ENCODE measurements at places on chromosomes 6 and 20.

- no peak for DNase-seq
Observed at GRCh38 chr20:5947276-5947675, 3.1 kb downstream of the TRMT6 start.

- DNase-seq, result no peak
Observed at GRCh38 chr6:44117397-44118128, 9.7 kb downstream of the MRPL14 start.

- no peak for DNase-seq
Observed at GRCh38 chr20:40757087-40757486, 68.1 kb upstream of the MAFB start.

- DNase-seq, result no peak
Observed at GRCh38 chr6:106163446-106163965, 77.4 kb downstream of the PRDM1 start.

- no peak for DNase-seq
Observed at GRCh38 chr6:154569156-154569862, 58.8 kb upstream of the CNKSR3 start.

DNA sequence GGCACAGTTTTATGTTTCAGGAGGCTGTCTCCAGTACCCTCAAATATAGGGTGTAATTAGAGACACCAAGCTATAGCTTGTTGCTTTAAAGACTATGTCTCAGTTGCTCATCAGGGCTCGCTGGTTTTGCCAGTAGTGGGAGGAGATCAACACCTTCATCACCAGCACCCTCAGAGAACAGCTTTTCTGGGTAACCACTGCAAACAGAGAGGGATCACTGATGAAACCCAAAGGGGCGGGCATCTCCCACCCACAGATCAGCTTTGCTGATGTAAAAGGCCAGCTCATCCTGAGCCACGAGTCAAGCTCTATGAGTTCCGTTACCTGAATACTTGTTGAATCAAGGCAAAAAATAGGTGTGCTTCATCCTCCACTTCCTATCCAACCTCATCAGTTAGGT lies 187.7 kb downstream of the AIG1 start:
- DNase-seq, result no peak

GRCh38 chr6:129215916-129216520 lies 333.1 kb downstream of the LAMA2 start:
- DNase-seq, result no peak

- DNase-seq, result no peak
Observed at GRCh38 chr6:50288241-50288640, 238.5 kb upstream of the DEFB112 start.

- DNase-seq, result no peak
Observed at GRCh38 chr6:16618962-16619361, 142.3 kb downstream of the ATXN1 start.

DNA sequence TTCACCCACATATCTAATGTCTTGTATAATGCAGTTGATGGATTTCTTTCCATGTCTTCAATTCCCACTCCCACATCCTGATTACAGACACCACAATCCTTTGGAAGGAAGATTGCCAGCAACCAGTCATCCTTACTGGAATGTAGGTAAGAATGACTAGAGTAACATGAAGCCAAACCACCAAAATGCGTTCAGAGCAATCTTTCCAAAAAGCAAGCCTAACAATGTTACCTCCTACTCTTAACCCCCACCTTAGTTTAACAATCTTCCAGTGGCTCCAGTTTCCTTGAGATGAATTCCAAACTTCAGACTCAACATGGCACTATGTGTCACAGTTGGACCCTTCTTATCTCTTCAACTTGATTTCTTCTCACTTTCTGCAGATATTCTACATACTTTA lies 685.6 kb downstream of the DOK5 start:
- DNase-seq, result no peak

GRCh38 chr6:57029213-57029612 lies 17.3 kb upstream of the KIAA1586 start:
- no peak for DNase-seq

DNA sequence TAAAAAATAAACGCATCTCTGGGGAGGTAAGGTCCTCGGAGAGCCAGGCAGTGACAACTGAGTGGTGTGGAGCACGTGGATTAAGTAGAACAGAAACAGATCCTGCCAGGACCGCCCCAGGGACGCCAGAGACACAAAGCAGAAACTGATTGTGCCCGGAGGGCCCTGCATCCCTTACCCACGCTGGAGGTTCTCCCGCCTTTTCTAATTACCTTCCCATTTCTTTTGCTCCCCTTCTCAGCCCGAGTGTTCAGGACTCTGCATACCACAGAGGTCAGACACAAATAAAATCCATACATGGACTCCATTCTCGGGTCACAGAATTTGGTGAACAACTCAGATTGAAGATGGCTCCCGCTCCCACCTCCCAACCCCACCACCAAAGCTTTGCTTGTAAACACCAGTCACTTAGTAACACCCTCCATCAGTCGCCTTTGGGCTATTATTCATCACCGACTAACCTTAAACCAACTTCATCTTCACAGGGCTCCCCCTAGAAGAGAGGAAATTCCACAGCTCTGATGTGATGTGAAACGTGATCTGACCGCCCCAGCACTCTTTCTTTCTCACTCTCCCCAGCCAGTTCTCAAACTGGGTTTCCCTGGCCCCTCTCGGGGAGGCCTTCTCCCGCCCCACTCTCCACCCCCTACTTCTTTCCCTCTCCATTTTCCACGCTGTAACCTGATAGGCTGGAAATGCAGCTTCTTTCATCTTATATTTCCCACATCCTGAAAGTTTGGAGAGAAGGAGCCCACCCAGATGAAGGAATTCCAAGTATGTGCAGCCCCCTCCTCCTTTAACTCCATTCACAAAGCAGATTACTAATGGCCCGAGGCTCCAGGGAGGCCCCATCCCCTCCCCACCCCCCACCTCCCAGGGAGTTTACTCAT lies 32.5 kb upstream of the PIM1 start:
- peak; percentile 76 for DNase-seq

- DNase-seq, result no peak
Observed at GRCh38 chr6:104929353-104929752, 27.6 kb upstream of the LIN28B start.

GRCh38 chr20:51062065-51062464 lies 39.2 kb upstream of the KCNG1 start:
- DNase-seq, result no peak

DNA sequence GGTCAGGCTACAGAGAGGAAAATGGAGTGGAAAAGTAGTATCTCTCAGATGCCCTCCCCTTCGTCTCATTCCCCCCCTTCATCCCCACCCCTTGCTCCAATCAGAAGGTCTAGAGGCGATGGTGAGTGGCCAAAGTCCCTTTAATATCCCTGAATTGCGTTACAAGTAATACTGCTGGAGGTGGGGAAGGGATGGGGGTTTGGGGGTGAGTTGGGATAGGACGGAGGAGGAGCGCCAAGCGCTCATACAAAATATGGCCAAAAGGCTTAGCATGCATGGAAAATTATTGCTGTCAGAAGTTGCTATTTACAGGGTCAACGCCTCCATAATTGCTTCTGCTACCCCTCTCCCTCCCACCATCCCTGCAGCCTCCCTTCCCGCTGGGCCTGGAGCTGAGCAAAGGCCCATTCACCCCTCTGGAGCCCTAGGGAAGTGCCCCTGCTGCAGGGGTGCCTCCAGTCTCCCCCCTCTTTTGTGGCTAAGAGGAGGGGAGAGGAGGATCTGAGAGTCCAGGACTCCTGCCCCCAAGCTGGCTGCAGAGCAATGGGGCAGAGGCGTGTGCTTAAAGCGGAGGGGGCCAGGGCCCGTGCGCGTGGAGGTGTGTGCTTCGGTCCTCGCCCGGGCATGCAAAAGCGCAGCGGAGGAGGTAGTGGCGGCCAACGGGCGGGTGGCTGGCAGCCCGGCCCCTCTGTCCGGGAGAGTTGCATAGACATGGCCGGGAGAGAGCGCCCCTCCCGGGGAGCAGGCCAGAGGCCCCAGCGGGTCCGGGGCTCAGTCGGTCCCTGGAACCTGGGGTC lies 8.7 kb upstream of the SRXN1 start:
- no peak for DNase-seq

DNA sequence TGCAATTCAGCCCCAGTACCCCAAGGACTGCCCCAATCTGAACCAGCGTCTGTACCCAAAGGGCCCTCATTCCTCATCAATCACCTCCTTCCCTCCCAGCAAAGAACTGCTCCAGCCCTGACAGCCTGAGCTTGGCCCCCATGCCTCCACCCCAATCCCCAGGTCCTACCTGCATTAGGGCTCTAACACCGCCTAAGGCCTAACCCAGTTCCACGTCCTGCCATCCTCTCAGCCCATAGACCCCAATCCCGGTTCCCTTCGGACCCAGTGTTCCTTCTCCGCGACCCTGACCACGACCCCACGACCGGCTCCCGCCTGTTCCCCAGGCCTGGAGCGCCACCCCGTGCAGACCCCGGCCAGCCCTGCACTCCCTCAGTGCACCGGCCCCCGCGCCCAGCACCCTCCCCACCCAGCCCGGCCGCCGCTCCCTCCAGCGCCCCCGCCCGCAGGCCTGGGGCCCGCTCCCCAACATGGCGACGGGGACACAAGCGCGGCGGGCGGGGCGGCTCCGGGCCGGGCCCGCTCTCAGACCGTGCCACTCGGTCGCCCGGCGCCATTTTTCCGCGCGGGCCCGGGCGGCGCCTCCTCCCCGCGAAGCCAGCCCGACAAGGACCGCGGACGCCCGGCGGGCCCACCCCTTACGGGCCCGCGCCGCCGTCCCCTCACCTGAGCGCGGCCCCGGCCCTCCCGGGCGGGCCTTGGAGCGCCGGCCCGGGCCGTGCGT lies 483 bp downstream of the NCOA6 start:
- peak; percentile 70 for DNase-seq

GRCh38 chr6:64230530-64230929 lies 594.9 kb downstream of the PHF3 start:
- no peak for DNase-seq

GRCh38 chr20:59084041-59084850 lies 41.7 kb upstream of the PRELID3B start:
- no peak for DNase-seq

DNA sequence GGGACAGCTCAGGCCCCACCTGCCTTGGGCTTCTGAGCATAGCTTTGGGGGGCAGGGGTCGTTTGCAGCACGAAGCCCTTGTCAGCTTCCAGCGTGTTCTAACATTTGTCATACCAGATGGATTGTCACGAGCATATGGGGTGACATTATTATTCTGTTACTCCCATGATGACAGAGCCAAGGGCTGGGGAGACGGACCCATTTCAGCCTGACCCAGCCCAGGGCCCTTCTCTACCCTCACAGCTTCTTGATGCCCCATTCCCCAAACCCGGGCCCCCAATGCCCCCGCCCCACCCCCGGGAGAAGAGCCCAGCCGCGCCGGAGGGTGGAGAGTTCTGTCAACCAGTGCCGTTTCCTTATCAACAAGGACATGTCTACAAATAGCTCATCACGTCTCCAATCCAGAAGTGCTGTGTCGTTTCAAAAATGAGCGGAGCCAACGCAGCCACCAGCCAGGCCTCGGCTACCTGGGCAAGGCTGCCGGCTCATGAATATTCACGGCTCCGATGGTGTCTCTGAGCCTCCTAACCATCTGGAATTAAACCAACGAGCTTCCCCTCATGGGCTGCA lies 9.6 kb upstream of the CHRNA4 start:
- DNase-seq, result no peak

GRCh38 chr6:90859056-90859455 lies 272.2 kb upstream of the MAP3K7 start:
- no peak for DNase-seq

DNA sequence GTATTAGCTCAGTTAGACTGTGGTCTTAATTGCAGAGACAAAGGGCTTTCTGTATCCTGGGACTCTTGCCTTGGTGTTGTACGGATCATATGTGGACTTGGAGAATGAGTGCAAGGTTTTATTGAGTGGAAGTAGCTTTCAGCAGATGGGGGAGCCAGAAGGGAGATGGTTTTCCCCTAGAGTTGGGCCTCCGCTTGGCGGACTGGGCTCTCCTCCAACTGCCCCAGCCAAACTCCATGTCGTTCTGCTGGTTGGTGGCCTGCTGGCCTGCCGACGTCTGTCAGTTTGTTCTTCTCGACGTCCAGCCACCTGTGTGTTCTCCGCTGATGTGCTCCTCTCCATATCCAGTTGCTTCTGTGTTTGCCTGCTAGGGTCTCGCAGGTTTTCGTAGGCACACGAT lies 189.5 kb upstream of the FLRT3 start:
- no peak for DNase-seq

Measured in left forelimb (tissue), 1 donor.